ENCODE measurements at places on chromosomes 3 and 15. TPM values are rescaled to one million over a fixed set of nuclear protein-coding genes. Genes with fewer than 3 reads are reported as not detected.

The FSTL1 gene
- total RNA-seq, result 767 TPM

The FBXW12 gene
- total RNA-seq, result not detected

The NRROS gene
- 1.5 TPM for total RNA-seq

The VIPR1 gene
- total RNA-seq, result 0.31 TPM

The CAMK2N2 gene
- total RNA-seq, result not detected

The GCSAM gene
- total RNA-seq, result not detected

The ARID3B gene
- 0.29 TPM for total RNA-seq

The SEMA3F gene
- total RNA-seq, result 10.4 TPM

The ARPIN gene
- 7.1 TPM for total RNA-seq

The KNG1 gene
- not detected for total RNA-seq

The NOX5 gene
- 0.10 TPM for total RNA-seq

The ZNF620 gene
- 0.29 TPM for total RNA-seq

The NMNAT3 gene
- 1.2 TPM for total RNA-seq

The SERINC4 gene
- total RNA-seq, result not detected

The B3GALNT1 gene
- total RNA-seq, result 12.4 TPM

The TRH gene
- not detected for total RNA-seq

The TJP1 gene
- total RNA-seq, result 28.8 TPM

The DAZL gene
- total RNA-seq, result 0.10 TPM

The SGO1 gene
- total RNA-seq, result 1.9 TPM

The ITGA11 gene
- total RNA-seq, result 20.8 TPM

Measured in cardiac ventricle fibroblast (primary cell).